Natural killer cell treated with Interleukin-12 subunit alpha and Interleukin-12 subunit beta and Interleukin-15 and Interleukin-18, amount 100 ng/mL, for 72 hours (primary cell): ENCODE measurements at places on chromosomes 6 and 20. TPM values are rescaled to one million over a fixed set of nuclear protein-coding genes. Genes with fewer than 3 reads are reported as not detected.
A peak's percentile ranks its signal among the peaks of the same experiment; 100 is the strongest.

The ARMH2 gene
- 0.74 TPM for total RNA-seq

The C4A gene
- total RNA-seq, result 13.3 TPM

The EYA4 gene
- total RNA-seq, result not detected

The NKAIN4 gene
- total RNA-seq, result not detected

The FNDC11 gene
- total RNA-seq, result 0.31 TPM

The SNAI1 gene
- 1.3 TPM for total RNA-seq

The ACTL10 gene
- 4.3 TPM for total RNA-seq

DNA sequence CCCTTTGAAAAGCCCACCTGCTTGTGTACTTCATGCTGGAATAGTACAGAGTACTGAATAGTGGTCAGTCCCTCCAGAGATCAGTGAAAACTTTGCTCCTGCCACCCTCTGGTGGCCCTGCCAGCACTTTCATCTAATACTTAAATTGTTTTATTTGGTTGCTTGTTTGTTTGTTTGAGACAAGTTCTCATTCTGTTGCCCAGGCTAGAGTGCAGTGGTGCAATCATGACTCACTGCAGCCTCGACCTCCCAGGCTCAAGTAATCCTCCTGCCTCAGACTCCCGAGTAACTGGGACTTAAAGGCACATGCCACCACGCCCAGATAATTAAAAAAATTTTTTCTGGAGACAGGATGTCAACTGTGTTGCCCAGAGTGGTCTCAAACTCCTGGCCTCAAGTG is 9.1 kb downstream of the FAM83D start:
- no peaks in the 10 kb centered on the region for H3K27me3 ChIP-seq
- H3K4me1 ChIP-seq, result peaks cover 3% of the 10 kb centered on the region
- no peak overlapping the region for H3K4me3 ChIP-seq
- no peak for DNase-seq

DNA sequence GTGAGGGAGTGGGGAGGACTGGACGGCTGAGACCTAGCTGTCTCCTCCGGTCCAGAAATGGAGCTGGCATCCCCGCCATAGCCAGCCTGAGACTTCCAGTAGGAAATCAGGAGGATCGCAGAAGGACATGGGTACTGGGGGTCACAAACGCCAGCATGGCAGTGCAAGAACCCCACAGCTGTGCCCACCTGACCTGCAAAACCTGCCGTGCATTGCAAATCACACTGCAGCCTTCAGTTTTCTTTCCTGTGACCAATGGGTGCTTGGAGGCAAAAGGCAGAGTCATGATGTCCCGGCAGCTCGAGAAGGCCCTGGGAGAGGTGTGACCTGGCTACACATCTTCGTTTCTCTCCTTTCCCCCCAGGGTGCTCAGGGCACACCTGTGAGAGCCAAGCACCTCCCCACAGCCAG is 23.3 kb upstream of the PHACTR3 start:
- H3K4me3 ChIP-seq, result no peak overlapping the region
- peaks cover 1% of the 10 kb centered on the region for H3K4me1 ChIP-seq
- peaks cover 27% of the 10 kb centered on the region for H3K27me3 ChIP-seq

DNA sequence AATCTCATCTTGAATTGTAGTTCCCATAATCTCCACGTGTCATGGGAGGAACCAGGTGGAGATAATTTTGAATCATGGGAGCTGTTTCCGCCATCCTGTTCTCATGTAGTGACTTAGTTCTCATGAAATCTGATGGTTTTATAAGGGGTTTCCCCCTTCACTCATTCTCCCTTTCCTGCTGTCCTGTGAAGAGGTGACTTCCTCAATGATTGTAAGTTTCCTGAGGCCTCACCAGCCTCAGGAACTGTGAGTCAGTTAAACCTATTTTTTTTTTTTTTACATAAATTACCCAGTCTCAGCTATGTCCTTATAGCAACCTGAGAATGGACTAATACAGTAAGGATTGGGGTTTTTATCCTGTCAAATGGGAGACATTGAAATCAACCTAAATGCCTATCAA is 328.3 kb downstream of the TBC1D32 start:
- H3K4me3 ChIP-seq, result no peak overlapping the region
- H3K27me3 ChIP-seq, result no peaks in the 10 kb centered on the region
- H3K36me3 ChIP-seq, result no peaks in the 10 kb centered on the region
- H3K4me1 ChIP-seq, result no peaks in the 10 kb centered on the region
- H3K27ac ChIP-seq, result no peak overlapping the region

DNA sequence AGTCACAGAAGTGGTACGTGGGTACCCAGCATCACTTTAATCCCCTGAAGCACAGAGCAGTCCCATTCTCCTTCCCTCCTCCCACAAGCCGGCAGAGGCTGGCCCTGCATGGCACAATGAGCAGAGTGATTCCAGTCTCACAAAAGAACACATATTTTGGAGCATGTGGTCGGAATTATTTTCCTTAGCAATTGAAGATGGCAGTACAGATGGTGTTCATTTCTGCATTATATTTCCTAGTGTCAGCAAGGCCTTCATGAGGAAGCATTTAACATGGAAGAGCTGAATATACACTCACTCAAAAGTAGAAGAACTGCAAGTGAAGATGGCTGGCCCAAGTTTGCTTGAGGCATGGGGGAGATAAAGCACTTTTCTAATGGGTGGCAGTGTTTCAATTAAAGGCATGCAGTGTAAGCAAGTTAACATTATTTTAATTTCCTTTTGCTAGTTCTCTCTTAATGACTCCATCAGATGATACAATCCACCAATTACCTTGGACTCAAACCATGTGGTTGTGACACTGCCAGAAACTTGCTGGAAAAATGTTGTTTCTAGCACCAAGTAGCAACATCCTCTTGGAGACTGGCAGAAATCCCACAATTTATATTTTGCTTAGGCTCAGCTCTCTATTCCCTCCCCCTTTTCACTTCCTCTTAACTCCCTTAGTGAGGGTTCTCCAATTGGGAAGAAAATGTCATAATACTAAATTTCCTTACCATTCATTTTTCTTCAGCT is 74.4 kb downstream of the ARHGAP18 start:
- no peak overlapping the region for H3K4me3 ChIP-seq
- H3K4me1 ChIP-seq, result peaks cover 4% of the 10 kb centered on the region
- H3K36me3 ChIP-seq, result peaks cover 9% of the 10 kb centered on the region
- no peak for DNase-seq
- no peaks in the 10 kb centered on the region for H3K27me3 ChIP-seq

- peaks cover 10% of the 10 kb centered on the region for H3K27me3 ChIP-seq
- DNase-seq, result no peak
- no peak overlapping the region for H3K27ac ChIP-seq
- peaks cover 6% of the 10 kb centered on the region for H3K4me1 ChIP-seq
- H3K36me3 ChIP-seq, result no peaks in the 10 kb centered on the region
- no peak overlapping the region for H3K4me3 ChIP-seq
Measured at GRCh38 chr20:19411811-19412210, 199.4 kb downstream of the SLC24A3 start.

- H3K4me1 ChIP-seq, result peaks cover 35% of the 10 kb centered on the region
- peak overlapping the region; percentile 14 for H3K27ac ChIP-seq
- no peak overlapping the region for H3K4me3 ChIP-seq
- no peaks in the 10 kb centered on the region for H3K27me3 ChIP-seq
Measured at GRCh38 chr6:109239160-109239559, 143.1 kb downstream of the CD164 start.

GRCh38 chr20:44780226-44780625 is 30.1 kb downstream of the RIMS4 start:
- H3K36me3 ChIP-seq, result no peaks in the 10 kb centered on the region
- H3K27me3 ChIP-seq, result peaks cover 39% of the 10 kb centered on the region
- no peaks in the 10 kb centered on the region for H3K4me1 ChIP-seq
- DNase-seq, result no peak
- H3K4me3 ChIP-seq, result no peak overlapping the region

- H3K4me1 ChIP-seq, result no peaks in the 10 kb centered on the region
- H3K27me3 ChIP-seq, result peaks cover 3% of the 10 kb centered on the region
- H3K36me3 ChIP-seq, result peaks cover 12% of the 10 kb centered on the region
- DNase-seq, result no peak
- no peak overlapping the region for H3K4me3 ChIP-seq
Measured at GRCh38 chr6:135722190-135722589, 129.3 kb upstream of the PDE7B start.

DNA sequence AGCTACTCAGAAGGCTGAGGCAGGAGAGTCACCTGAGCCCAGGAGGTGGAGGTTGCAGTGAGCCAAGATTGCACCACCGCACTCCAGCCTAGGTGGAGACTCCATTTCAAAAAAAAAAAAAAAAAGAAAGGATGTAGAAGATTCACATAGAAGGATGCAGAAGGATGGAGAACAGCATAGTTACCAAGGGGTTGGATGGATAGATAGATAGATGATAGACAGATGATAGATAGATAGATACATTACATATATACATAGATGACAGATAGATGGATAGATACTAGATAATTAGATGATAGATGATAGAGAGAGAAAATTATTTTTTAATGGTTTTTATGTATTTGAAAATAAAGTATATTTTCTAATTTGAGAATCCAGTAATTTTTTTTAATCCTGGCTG is 160.7 kb upstream of the ARID1B start:
- H3K36me3 ChIP-seq, result peaks cover 25% of the 10 kb centered on the region
- H3K27ac ChIP-seq, result no peak overlapping the region
- H3K4me3 ChIP-seq, result no peak overlapping the region
- no peaks in the 10 kb centered on the region for H3K4me1 ChIP-seq
- H3K27me3 ChIP-seq, result peaks cover 15% of the 10 kb centered on the region

DNA sequence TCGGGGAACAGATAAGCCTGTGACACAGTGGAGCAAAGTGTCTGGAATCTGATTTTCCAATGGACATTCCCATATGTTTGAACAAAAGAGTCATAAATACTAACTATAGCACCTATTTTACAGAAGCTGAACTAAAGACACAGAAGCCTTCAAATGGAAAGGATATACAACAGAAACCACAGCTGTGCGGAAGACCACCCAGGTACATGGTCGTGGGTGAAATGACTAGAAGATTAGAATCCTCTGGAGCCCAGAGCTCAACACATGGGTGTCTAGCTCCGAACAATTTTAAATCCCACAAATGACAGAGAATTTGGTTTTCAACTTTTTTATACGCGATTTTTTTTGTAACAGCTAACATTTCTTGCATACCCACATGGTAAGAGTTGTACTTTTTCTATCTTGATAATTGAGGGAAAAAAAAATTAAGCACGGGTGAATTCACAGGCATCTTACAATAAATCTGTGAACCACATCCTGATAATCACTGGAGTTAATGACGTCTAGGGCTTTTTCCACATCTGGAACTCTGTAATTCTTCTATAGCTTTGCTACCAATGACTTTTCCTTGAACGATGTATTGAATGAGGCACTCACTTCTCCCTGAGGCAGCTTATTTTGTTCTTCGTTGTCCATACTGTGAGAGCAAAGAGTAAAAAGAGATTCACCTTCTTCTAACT is 271.1 kb upstream of the AGPAT4 start:
- DNase-seq, result no peak
- H3K27me3 ChIP-seq, result peaks cover 8% of the 10 kb centered on the region
- no peak overlapping the region for H3K27ac ChIP-seq
- H3K4me1 ChIP-seq, result no peaks in the 10 kb centered on the region
- H3K36me3 ChIP-seq, result no peaks in the 10 kb centered on the region

DNA sequence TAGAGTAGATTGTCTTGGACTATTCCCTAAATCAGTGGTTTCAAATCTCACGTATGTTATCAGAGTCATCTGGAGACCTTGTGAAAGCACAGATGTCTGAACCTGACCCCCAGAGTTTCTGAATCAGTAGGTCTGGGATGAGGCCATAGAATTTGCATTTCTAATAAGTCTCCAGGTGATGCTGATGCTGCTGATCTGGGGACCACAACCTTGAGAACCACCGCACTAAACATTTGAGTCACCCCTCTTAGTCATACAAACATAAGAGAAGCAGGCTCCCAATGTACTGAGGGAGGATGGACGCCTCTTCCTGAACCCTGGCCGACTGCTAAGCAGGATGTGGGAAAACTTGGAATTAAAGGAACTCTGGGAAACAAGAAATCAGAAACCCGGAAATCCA is 187.8 kb upstream of the PRDM1 start:
- no peak for DNase-seq
- H3K27ac ChIP-seq, result no peak overlapping the region
- H3K36me3 ChIP-seq, result no peaks in the 10 kb centered on the region
- H3K4me3 ChIP-seq, result no peak overlapping the region

DNA sequence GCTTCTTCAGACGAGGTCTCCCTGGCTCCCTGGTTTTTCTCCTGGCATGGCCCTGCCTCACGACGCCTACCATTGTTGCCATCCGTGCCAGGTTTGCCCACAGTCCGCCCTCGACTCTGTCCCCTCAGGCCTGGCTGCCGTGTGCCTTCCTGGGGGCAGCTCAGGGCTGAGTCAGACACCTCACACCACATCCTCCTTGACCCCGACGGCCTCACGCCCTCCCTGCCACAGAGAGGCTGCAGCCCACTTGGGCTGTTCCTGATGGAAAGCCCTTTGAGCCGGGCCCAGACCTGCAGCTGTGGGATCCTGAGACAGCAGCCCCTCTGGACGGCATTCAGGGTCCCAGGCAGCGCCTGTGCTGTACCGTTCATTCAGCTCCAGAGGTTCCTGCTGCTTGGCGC is 108.3 kb downstream of the PSMB1 start:
- H3K36me3 ChIP-seq, result no peaks in the 10 kb centered on the region
- H3K27me3 ChIP-seq, result peaks cover 4% of the 10 kb centered on the region
- H3K27ac ChIP-seq, result peak overlapping the region; percentile 39
